Glomerular endothelial cell (primary cell): ENCODE measurements at places on chromosomes 4 and X.

GRCh38 chr4:102988429-102989020 is 31.0 kb downstream of the SLC9B1 start:
- no peak for DNase-seq

GRCh38 chr4:8540072-8540471 is 40.1 kb upstream of the GPR78 start:
- no peak for DNase-seq

GRCh38 chr4:87982446-87983010 is 7.0 kb downstream of the SPP1 start:
- no peak for DNase-seq

DNA sequence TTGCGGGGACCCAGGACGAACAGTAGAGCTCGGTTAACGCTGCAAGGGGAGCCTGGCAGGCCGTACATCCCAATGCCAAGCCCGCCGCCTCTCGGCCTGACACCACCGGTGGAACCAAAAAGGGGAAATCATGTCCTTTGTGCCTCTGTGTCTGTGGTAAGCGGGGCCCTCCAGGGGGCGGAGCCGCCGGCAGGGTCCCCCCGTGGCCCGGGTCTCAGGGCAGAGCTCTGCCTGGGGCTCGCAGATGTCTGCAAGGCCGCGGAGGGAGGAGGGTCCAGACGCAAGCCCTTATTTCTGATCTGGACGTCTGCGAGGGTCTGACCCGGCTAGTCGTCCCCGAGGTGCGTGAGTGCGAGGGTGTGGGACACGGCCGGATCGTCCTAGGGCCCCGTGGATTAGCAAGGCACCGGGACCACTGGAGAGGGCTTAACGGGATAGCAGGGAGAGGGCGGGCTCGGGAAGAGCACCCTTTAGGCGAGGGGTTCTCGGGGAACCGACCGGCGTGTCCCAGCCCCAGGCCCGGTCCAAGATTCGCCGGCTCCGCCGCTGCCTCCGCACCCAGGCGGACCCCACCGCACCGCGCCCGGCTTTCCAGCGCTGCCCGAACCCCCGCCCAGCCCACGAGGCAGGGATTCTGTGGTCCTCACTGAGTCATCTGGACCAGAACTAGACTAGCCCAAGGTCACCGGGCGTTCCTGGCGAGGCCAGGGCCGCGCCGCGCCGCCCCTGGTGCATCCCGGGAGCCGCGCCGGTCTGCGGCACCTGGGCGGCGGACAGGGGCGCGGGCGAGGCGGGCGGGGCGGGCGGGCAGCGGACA is 863 bp upstream of the FAM193A start:
- DNase-seq, result no peak

DNA sequence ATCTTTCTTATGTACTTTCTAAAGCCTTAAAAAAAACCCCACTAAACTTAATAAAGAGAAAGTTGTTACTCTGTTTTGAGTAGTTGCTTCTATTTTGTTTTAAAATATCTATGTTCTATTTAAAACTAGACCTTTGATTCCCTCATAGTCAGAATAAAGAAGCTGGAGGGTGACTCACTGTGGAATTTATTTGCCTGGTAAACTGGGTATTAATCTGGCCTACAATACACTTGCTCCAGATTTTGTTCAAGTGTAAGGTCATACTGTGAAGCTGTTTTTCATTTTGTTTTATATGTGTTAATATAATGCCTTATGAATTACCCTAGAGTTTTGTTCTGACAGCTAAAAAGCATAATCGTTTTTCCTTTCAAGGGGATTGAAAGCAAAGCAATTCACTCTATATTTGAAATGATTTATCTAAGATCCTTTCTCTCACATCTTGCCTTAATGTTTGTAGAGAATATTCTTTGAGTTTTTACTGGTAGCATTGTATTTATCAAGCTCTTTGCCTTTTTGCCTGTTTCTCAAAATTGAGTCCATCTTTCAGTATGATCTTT is 277.4 kb upstream of the PITX2 start:
- no peak for DNase-seq

GRCh38 chr4:67735325-67735724 is 18.9 kb downstream of the GNRHR start:
- no peak for DNase-seq

- DNase-seq, result no peak
Measured at GRCh38 chr4:153570228-153570973, 104.2 kb downstream of the TMEM131L start.

GRCh38 chrX:14476205-14476604 is 53.1 kb upstream of the GLRA2 start:
- no peak for DNase-seq

DNA sequence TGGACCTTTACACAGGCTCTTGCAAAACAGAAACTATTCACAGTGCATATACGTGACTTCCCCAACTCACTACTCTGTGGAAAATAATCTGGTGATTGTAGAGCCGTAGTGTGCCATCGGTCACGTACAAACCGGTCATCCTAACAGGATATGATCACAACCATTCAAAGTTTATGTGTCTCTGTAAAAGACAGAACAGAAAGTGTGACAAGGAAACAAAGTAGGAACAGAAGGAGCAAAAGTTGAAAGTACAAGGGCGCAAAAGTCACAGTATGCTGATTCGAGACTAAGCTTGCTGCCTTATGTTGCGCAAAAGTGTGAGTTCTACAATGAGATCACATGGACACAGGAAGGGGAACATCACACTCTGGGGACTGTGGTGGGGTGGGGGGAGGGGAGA is 18.6 kb downstream of the MEPE start:
- no peak for DNase-seq

DNA sequence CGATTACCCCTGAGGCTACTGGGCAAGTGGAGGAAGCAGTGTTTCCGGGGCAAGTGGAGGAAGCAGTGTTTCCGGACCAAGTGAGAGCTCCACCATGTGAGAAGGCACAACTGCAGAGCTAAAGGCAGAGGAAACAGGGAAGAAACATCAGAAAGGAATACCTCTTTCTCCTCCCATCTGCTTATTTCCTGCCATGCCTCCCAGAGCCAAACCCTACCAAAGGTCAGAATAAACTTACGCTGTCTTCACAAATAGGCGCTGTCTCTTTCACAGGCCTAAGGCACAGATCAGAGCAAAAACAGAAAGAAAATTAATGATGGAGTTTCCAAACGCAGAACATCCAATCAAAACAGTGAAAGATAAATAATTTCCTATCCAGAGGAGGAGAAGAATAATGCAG is 153.0 kb downstream of the ATOH1 start:
- no peak for DNase-seq

DNA sequence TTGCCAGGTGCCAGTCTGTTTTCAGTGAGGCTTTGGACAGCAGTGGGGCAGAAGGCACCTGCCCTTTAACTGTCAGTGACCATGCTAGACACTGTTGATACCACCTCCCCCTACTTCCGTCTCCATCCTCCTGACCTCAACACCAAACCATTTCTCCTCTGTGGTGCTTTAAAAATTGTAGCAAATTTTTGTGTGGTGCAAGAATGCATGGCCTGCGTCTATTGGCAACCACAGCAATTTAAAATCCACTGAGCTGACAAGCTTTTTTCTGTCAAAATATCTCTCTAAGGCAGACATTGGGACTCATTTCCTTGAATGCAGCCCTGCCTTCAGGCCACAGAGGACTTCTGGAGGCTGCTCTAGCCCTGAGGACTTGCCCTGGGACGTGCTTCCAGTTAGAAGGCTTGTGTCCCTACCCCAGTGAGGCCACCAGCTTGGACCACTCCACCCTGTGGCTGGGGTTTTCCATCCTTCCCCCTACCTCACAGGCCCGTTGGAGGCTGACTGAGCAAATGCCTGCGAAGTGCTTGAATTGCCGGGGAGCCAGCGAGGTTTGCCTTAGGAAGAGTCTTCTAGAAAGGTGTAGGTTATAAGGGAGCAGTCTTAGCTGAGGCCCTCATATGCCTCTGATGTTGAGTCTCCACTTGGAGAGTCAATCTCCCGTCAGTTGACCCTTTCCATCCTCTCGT is 6.9 kb downstream of the PRRG3 start:
- no peak for DNase-seq

GRCh38 chr4:151417164-151417571 is 8.2 kb downstream of the FHIP1A start:
- no peak for DNase-seq

- DNase-seq, result no peak
Measured at GRCh38 chr4:88672987-88673386, 24.6 kb downstream of the NAP1L5 start.

- DNase-seq, result no peak
Measured at GRCh38 chr4:26464420-26465095, 25.7 kb downstream of the CCKAR start.
